ENCODE measurements at places on chromosomes 5 and 9. TPM values are rescaled to one million over a fixed set of nuclear protein-coding genes. Genes with fewer than 3 reads are reported as not detected.

DDX4 gene
- not detected for total RNA-seq

RMI1 gene
- total RNA-seq = 3.7 TPM

PLAA gene
- 27.0 TPM for total RNA-seq

CARD9 gene
- total RNA-seq = 3.1 TPM

MYMK gene
- not detected for total RNA-seq

PTGDS gene
- total RNA-seq = 475 TPM

SARDH gene
- total RNA-seq = 1.8 TPM

NUDT12 gene
- total RNA-seq = 10.0 TPM

LRRC19 gene
- not detected for total RNA-seq

FAM221B gene
- not detected for total RNA-seq

BOD1 gene
- total RNA-seq = 35.6 TPM

ENTREP1 gene
- total RNA-seq = 3.3 TPM

- no peak for DNase-seq
Observed at GRCh38 chr9:86351880-86352279, 2.3 kb downstream of the TUT7 start.

DNA sequence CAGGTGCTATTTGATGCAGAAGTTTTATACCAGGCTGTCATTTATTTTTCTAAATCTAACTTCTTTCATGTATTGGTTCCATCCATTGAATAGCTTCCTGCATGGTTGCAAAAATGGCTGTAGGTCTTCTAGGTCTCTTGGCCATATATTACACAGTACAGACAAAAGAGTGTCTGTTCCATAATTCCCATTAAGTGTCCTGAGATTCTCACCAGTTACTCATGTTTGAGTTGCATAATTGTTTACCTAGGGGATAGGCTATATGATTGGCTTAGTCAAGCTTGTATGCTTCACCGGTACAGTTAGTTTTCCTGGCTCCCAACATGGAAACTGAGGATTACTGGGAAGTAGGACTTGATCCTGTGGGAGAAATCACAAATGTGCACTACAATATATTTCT lies 399.4 kb upstream of the NUDT12 start:
- no peak for DNase-seq

GRCh38 chr9:90904706-90905478 lies 103.3 kb downstream of the SYK start:
- no peak for DNase-seq

GRCh38 chr9:126819482-126819881 lies 14.6 kb downstream of the ZBTB43 start:
- DNase-seq = no peak

DNA sequence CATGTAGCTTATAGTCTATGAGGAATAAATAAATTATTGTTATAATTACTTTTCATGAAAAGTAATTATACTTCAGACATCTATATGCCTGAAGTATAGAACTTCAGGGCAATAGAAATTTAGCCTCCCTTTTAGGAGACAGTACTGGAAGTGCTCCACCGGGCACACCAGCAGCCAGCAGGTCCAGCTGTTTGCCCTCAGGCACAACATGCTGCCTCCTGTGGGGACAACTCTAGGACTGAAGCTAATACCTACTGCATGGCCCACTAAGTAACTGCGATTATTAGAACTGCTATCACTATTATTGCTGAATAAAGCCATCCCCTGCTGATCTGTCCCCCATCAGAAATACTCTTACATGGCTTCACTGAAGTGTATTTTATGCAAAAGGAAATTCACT lies 329.6 kb downstream of the MED10 start:
- no peak for DNase-seq

DNA sequence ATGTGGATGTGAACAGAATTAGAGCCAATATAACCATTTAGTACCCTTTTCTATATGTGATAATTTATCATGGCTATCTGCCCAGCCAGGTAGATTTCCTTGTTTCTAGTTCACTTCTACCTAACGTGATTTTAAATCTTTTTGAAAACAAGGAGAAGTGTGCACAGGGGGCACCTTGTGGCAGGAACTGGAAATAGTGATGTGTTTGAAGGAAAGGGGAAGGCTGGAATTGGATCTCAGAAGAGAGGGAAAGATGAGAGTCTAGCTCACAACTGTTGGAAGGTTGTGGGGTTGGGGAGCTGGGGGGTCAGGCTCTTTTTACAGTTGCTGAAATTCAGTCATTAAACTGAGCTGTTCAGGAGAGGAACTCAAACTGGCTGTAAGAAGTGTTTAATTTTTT lies 219.5 kb downstream of the KCTD16 start:
- no peak for DNase-seq

- DNase-seq = no peak
Observed at GRCh38 chr5:96714951-96715451, 52.8 kb downstream of the CAST start.

DNA sequence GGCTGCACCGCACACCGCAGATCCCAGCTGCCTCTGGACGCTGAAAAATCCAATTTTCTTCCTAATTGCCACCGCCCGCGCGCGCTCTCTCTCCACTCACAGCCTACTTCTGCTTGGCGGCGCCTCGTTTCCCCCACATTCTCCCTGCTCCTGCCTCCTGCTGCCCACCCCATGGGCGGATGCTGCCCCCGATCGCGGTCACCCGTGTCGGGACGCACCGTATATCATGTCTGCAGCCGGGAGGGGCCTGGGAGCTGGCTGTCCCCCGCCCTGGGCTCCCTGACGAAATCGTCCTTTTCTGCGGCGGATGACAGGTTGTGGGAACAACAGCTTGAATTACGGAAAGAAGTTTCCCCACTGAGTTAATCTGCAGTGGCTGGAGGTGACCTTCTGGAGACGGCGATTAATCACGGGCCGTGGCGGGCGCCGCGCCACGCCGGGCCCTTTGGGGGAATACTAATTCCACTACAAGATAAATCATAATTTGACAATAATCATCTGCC lies 36.3 kb upstream of the PSD2 start:
- DNase-seq = peak; percentile 90

DNA sequence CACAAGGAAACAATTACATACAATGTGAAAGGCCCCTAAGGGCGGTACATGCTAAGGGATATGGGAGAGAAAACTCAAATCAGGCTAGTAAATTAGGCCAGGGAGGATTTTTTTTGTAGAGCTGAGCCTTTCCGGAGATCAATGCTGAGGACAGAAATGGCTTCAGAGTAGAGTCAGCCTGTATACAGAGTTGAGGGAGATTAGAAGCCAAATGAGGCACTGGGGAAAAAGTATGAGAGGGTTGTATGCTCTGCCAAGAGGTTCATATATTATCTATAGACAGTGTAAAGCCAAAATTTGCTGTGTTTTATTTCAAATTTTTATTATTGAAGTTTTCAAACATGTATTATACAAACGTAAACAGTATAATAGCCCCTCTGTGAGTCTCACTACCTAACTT lies 103.1 kb downstream of the BNC2 start:
- no peak for DNase-seq

DNA sequence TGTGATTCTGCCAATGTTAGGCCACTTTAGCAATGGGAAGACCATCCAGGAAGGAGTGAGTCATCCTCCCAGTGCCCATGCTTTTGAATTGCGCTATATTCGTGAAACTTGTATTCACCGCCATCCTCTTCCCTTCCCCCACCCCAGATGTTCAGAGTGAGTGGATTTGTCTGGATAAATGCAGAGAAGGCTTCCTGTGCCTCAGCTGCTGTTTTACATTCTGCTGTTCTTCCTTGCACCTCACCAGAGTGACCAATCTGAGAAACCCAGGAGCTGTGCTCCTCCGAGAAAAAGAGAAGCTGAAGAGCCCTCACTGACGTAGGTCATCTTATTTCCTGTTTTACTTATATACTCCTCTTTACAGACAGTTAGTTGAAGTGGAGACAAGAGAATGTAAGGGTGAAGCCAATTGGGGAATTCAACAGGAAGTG lies 24.6 kb upstream of the SVEP1 start:
- no peak for DNase-seq

DNA sequence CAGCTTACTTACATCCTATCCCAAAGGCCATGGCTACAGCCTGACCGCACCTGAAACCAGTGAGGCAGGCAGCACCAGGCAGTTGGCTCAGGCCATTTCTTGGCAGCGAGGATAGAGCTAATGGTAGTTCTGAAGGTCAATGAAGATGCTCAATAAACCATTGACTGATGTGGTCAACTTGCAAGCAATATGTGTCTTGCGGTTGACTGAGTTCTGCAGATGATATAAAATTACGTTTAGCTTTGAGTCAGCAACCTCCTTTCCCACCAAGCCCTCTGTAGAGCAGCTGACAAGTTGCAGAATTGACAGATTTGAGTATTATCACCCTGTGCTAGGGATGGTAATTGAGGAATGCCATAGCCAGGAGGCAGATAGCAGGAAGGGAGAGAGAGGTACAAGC lies 189.0 kb upstream of the PUM3 start:
- DNase-seq = no peak

GRCh38 chr9:4082948-4083347 lies 216.9 kb downstream of the GLIS3 start:
- no peak for DNase-seq

- DNase-seq = peak; percentile 93
Observed at GRCh38 chr9:70411121-70411929, 3.1 kb downstream of the KLF9 start.

DNA sequence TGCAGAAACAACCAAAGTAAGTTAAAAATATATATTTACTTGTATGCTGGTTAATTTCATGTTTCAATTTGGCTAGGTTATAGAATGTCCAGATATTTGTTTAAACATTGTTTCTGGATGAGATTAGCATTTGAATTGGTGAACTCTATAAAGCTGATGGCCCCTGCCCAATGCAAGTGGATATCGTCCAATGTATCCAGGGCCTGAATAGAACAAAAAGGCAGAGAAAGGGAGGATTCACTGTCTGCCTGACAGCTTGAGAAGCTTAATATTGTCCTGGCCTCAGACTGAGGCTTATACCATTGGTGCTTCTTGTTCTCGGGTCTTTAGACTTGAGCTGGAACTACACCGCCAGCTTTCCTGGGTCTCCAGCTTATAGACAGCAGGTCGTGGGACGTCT lies 446.7 kb upstream of the ACTBL2 start:
- DNase-seq = no peak

DNA sequence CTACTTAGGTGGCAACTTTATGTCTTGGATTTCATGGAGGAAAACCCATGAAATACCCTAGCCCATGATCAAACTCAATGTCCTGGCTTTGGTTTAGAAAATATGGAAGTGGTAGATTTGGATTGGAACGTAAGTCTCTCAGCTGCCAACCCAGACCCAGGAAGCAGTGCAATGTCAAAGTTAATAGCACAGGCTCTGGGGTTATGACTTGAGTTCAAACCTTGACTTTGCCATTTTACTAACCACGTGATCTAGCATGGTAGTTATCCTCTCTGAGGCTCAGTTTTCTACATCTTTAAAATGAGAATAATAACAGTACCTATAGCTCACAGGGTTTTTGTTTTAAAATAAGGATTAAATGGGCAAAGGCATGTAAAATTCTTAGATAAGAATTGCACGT lies 13.8 kb downstream of the FYB1 start:
- DNase-seq = no peak

DNA sequence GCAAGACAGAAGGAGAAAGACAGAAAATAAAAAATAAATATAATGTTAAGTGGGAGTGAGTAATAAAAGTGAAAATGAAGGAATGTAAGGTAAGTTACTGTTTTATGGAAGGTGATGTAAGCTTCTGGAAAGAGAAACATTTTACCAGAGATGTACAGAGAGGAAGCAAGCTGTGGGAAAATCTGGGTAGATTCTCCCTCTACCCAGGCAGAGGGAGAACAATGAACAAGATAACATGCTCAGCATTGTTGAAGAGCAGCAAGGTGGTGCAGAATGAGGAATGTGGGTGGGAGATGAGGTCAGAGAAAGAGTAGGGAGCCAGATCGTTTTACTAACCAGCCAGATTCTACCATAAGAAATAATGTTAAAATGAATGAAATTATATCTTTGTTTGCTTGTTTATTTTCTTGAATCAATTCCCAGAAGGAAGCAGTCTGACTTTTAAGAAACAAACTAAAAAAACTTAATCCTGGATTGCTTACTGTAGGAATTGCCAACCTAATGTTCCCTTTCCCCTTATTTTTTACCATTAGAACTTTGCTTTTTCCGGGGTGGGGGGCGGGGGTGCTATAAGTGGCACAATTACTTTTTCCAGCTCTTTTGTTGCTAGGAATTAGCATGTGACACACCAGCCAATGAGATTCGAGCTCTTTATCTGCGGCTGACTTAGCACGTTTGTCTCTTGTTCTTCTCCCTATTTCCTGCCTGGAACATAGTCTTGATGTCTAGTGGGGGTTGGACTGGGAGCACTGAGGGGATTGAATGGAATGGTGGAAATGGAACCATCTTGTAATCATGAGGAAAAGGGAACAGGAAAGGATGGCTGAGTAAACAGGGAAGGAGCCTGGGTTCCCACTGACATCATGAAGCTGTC lies 356.7 kb downstream of the TMEM167A start:
- DNase-seq = no peak

GRCh38 chr5:10330511-10331230 lies 22.8 kb upstream of the MARCHF6 start:
- DNase-seq = no peak

- no peak for DNase-seq
Observed at GRCh38 chr9:34588671-34589635, 571 bp downstream of the CNTFR start.

GRCh38 chr5:154302161-154302560 lies 111.6 kb downstream of the GALNT10 start:
- DNase-seq = peak; percentile 79

GRCh38 chr5:139956342-139956741 lies 86.8 kb downstream of the NRG2 start:
- DNase-seq = no peak

GRCh38 chr5:10949856-10950630 lies 189.0 kb upstream of the DAP start:
- no peak for DNase-seq

DNA sequence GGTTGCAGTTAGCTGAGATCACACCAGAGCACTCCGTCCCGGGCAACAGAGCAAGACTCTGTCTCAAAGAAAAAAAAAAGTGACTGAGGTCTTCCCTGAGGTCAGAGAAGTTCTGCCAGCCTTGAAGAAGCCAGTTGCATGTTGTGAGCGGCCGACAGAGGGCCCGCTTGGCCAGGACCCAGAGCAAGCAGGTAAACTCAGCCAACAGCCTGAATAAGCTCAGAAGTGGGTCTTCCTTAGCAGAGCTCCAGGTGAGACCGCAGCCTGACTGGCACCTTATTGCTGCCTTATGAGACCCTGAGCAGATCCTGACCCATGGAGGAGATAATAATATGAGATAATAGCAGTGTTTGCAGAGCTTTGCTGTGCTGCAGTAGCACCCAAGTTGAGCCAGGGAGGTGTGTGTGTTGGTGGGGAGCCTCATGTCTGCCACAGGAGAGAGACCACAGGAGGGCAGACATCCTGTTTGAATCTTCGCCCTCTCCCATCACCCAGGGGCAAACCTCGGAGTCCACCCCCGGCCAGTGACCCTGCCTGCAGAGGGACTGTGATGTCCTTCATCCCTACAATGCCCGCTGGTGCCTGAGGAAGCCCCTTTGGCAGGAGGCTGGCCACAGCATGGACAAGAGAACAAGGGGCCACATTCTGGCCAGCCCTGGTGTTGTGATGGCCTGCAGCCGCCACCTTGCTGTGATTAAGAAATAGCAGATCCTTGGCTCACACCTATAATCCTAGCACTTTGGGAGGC lies 10.8 kb upstream of the BARX1 start:
- peak; percentile 78 for DNase-seq

Data from posterior vena cava (tissue), 2 donors.